ENCODE measurements at places on chromosomes 6 and 20.

DNA sequence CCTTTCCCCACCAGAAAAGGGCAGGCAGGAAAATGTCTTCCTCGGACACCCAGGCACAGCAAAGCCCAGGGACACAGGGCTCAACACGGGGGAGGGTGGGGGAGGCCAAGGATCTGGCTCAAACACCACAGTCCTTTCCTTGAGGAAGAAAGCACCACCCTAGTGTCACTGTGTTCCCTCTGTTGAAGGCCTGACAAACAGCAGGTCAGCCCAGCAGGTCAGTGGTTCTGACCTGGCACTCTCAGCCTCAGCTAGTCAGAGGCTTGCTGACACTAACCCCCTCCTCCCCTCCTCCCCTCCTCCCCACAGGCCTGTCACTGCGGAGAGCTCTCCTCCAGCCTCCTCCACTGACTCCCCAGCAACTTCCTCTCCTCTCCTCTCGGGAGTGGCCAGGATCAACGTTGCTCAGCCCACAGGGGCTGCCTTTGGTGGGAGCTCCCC lies 239.6 kb downstream of the LRFN2 start:
- DNase-seq = no peak

- DNase-seq = no peak
Measured at GRCh38 chr6:116568111-116568510, 3.2 kb upstream of the RWDD1 start.

DNA sequence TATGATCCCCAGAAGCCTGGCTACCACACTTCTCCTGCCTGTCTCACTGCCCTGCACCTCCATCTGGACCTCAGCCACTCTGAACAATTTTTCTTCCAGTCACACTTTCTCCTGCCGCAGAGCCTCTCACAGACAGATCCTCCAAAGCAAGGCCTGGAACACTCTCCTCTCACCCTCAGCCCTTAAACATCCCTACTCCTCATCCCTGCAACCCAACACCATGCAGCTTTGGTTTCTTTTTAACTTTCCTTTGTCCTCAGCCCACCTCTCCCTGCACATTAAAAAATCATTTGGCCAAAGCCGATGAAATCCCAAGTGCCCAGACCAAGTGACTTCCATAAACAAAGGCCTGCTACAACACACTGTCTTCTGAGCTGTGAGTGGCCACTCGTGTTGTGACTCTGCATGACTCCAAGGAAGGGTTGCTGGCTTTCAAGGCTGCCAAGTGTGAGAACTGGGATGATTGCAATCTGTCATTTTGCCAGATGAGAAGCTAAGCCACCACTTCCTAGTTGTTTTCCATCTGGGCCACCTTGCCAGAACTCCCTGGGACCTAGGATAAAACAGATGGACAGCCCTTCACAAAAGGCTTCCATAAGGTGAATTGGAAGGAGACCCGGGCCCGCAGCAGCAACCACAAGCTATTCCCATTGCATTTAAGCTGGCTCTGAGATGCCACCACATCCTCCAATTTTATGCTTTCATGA lies 144.4 kb upstream of the SSTR4 start:
- no peak for DNase-seq

- DNase-seq = no peak
Measured at GRCh38 chr6:167091026-167091804, 31.7 kb upstream of the CCR6 start.

DNA sequence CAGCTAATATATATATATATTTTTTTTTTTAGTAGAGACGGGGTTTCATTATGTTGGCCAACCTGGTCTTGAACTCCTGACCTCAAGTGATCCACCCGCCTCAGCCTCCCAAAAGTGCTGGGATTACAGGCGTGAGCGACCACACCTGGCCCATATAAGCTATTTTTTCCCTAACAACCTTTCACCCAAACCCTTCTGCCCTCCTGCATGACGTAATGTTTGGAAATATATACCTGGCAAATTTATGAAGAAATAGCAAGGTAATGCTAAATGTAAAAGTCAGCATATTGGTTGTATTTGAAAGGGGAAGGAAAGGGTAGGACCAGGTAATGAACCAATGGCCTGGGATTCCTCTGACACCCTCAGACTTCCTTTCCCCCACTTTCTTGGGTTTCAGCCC lies 325.5 kb upstream of the ARID1B start:
- DNase-seq = no peak

DNA sequence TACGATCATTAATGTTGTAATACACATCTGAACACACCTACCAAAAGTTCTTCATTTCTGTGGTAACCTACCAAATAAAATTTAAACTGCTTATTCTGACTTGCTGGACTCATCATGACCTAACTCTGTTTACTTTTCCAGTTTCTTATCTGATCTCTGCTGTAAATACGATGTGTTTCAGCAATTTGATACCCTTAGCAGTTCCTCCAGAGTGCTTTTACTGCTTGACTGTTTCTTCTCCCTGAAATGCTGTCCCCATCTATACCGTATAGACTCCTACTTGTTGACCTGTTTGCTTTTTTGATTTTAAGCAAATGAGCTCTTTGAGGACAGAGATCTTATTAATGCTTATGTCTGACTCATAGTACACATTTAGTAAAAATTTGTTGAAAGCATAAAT lies 119.5 kb downstream of the SCAF8 start:
- no peak for DNase-seq

DNA sequence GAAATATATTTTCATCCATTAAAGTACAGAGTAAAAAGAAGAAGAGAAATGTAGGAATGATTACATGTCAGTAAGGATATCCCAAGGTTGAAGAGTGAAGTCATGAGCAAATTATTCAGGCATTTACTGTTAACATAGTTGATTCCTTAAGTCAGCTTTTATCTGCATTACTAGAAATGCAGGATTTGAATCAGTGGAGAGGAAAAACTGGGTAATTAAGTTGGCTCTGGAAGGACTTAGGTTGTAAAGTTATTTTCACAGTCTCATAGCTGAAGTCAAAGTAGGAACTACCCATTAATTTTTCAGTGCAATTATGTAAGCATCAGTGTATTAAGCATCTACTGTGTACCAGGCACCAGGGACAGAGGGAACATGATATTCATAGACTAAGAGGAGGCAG lies 7.8 kb downstream of the NAA20 start:
- DNase-seq = no peak

DNA sequence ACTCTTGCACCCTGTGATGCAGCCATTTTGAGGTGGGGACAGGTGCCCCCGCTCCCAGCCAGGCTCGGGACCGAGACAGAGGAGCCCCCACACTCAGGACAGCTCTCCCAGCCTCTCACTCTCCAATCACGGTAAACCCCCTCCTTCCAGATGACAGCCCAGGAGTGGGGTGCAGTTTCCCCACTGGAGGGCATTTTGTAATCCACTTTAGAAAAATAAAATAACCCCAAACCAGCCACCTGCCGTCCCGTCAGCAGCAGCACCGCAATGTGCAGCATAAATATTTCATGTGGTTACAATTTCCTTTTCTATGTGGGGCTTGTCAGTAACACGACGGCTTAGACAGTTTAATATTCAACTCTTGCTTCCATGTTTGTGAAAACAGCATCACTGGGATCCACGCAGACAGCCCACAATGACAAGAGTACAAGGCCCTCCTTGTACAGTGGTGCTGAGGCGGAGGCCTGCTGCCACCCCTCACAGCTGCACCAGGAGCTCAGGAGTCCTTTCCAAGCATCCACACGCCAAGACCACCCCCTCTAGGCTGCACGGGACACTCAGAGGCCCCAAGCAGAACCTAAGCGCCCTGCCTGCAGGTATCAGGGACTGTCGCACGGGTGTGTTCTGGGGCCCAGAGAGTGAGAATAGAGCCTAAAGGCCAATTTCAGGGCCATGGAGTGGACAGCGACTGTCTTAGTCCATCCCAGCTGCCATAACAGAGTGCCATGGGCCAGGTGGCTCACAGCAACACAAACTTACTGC lies 116.7 kb downstream of the JPH2 start:
- no peak for DNase-seq

DNA sequence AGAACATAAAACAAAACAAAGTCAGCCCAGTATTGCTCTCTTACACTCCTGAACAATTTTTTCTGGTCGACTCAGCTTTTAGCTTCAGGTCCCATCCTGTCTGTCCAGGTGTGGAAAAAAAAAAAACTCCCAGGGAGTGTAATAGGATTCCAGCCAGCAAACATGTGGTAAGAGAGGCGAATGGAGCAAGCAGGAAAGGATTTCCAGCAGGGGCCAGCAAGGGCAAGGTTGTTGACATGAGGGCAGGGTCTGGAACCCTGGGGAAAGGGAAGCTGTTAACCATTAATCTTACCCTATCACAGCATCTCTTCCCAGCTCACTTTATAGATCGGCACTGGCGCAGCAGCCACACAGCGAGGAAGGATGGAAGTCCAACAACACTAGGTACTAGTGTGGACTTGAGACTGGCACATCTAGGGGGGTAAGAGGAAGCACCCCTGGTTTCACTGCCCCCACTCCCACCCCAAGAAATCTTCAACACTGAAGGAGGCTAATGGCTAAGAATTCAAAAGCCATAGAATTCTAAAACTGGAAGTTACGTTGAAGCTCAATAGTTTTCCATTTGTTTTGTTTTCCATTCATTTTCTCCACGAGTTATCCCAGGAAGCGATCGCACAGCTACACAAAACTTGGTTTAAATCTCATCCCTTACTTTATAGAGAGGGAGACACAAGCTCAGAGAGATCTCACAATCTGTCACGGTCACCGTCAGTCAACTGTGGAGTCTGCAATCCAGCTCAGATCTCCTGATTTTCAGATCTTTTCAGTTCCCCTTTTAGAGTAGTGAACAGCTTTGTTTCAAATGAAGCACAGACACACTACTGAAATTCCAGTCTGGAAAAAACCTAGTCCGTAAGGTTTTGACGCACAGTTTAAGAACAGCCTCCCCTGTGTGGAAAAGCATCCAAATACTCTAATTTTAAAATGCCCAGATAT lies 53.3 kb downstream of the SLC22A23 start:
- peak; percentile 70 for DNase-seq

- no peak for DNase-seq
Measured at GRCh38 chr6:77774457-77774856, 121.6 kb downstream of the MEI4 start.

DNA sequence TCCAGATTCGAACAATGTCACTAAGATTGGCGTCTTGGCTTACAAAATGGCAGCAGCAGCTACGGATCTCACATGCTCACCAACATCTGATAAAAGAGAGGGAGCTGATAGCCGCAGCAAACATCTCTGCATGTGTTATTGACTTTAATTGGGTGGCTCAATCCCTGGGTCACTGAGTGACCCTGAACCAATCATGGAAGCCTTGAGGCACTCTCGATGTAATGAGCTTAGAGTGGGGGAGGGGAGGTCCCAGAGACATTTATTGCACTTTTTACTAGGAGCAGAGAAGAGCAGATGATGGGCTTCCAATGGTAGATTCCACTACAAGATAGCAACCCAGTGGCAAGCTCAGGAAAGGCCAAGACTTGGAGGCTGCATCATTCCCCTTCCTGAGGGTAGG lies 238.7 kb downstream of the BMP7 start:
- no peak for DNase-seq

- DNase-seq = no peak
Measured at GRCh38 chr6:150392452-150393220, 23.8 kb downstream of the IYD start.

DNA sequence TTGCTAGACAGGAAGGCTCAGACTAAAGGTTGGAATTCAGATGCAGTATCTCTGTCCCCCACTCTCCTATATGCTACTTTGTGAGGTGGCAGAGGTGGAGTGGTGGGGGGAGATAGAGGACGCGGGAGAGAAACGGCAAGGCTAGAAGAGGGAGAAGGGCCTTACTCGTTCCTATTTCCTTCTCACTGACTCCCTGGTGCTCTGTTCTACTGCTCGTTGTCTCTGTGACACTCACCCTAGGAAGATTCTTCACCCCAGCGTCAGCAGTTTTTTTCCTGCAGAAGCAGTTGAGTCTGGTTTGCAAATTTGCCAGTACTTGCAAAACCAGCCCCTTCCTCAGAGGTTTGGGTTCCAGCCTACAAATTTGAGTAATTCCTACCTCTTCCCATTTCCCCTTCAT lies 801.1 kb upstream of the SLC35B3 start:
- no peak for DNase-seq

- DNase-seq = no peak
Measured at GRCh38 chr6:111601886-111602285, 3.8 kb downstream of the TRAF3IP2 start.

GRCh38 chr6:14209000-14209399 lies 91.4 kb downstream of the CD83 start:
- no peak for DNase-seq

DNA sequence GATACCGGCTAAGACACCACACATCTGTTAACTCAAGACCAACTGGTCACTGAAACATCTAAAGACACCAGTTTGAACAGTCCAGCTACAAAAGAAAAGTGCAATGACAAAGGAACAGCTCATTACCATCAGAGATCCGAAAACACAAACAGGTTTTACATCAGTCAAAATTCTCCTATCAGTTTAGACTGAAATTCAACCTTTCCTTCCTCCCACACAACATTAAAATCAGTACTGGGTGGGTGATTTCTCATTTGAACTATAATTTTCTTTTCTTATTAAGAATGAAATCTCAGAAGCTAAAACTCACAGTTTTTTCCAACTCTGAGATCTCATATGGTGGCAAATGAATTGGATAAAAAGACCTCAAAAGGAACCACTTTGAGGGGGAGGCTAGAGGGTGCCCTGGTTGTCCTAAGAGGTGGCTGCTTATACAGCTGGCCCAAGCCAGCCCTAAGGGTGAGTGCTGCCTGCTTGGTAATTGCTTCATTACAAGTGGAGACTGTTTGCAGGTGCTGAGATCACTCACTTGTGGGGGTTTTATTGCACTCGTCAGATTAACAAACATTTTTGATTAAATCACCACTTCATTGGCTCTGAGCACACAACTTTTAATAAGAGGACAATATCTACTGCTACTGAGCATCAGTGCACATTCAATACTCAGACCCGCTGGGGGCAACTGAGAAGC lies 4.3 kb downstream of the CCDC167 start:
- no peak for DNase-seq

GRCh38 chr20:23294671-23295070 lies 55.9 kb upstream of the NXT1 start:
- no peak for DNase-seq

DNA sequence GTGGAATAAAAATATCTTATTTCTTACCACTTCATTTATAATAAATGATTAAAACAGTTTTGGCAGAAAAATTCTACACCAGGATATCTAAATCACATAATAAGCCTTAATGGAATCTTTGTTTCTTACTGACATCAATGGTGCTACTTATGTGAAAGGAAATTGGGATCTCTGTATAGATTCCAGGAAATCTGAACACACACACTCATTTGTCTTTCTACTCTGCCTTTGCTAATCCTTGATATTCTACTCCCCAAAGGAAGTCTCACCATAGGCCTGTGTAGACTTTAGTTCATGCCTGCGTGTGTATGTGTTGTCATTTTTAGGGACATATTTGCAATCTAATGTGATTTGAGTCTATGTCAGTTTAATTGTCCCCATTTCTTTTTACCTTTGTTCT lies 7.9 kb downstream of the ADGRB3 start:
- DNase-seq = no peak
